Fibroblast of lung (primary cell): ENCODE measurements at places on chromosomes 11 and 22. TPM values are rescaled to one million over a fixed set of nuclear protein-coding genes. Genes with fewer than 3 reads are reported as not detected.
A peak's percentile ranks its signal among the peaks of the same experiment; 100 is the strongest.

DNA sequence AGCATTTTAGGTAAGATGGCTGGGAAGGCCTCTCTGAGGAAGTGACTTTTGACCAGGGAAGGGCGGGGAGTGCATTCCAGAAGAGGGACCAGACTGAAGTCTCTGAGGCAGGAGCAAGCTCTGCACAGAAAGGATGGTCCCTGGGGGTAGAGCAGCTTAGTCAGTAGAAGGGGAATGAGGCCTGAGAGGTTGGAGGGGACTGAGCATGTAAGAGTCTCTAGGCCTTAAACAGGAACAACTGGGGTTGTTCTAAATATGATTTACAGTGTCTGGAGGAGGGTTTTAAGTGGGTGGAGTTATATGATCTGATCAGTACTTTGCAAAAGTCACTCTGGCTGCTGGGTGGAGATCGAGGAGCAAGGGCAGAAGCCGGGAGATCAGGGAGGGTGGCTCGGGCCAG, 31.7 kb upstream of the TEF start:
- H3K27ac ChIP-seq = peak overlapping the region; percentile 55
- H3K27me3 ChIP-seq = no peaks in the 10 kb centered on the region
- peaks cover 60% of the 10 kb centered on the region for H3K36me3 ChIP-seq
- no peak for DNase-seq
- H3K4me1 ChIP-seq = peaks cover 15% of the 10 kb centered on the region

- no peak for DNase-seq
- no peaks in the 10 kb centered on the region for H3K27me3 ChIP-seq
These were observed 418.6 kb downstream of the FAM181B start for GRCh38 chr11:82315093-82315492.

GRCh38 chr11:93481696-93482095, 61.5 kb downstream of the SMCO4 start:
- H3K4me1 ChIP-seq = no peaks in the 10 kb centered on the region
- no peak overlapping the region for H3K4me3 ChIP-seq

DNA sequence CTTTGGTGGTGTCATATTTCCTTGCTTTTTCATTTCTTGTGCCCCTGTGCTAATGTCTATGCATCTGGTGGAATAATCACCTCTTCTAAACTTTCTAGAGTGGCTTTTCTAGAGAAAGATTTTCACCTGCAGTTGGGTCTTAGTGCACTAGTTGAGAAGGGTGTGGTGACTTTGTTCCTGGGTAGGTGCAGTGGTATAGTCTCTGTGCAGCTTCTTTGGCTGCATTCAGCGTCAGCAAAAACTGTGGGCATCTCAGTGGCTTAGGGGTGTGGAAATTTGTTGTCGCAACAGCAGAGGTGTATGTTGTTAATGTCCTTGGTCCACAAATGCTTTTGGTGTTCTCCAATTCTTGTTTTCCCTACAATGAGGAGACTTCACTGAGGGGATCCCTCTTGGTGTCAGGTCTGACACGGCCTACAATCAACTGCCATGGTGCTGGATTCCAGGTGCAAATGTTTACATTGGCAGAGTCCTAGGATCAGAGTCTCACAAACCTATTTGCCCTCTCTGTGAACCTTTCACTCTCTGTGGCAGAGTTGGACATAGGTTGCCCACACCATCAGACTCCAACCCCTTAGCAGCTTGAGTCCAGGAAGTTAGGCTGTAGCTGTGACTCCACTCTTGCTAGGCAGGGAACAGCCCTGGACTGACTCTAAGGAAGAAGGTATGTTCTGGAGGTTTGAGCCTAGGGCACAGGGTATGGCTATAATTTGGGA, 48.8 kb downstream of the GDPD4 start:
- no peaks in the 10 kb centered on the region for H3K4me1 ChIP-seq
- H3K27me3 ChIP-seq = no peaks in the 10 kb centered on the region
- no peak overlapping the region for H3K27ac ChIP-seq
- no peak overlapping the region for H3K4me3 ChIP-seq
- no peak for DNase-seq

- H3K27me3 ChIP-seq = no peaks in the 10 kb centered on the region
- no peaks in the 10 kb centered on the region for H3K4me1 ChIP-seq
- H3K36me3 ChIP-seq = no peaks in the 10 kb centered on the region
- DNase-seq = no peak
- H3K27ac ChIP-seq = no peak overlapping the region
- no peak overlapping the region for H3K4me3 ChIP-seq
These were observed 89.6 kb downstream of the ISX start for GRCh38 chr22:35155403-35156025.

TECTA gene
- total RNA-seq = 0.26 and 0.33 TPM in 2 replicates

- H3K4me1 ChIP-seq = no peaks in the 10 kb centered on the region
- DNase-seq = peak; percentile 49
- H3K36me3 ChIP-seq = peaks cover 6% of the 10 kb centered on the region
- no peaks in the 10 kb centered on the region for H3K27me3 ChIP-seq
- H3K4me3 ChIP-seq = no peak overlapping the region
- H3K27ac ChIP-seq = peak overlapping the region; percentile 35
These were observed 94.7 kb upstream of the RASSF10 start for GRCh38 chr11:12914400-12914912.

DNA sequence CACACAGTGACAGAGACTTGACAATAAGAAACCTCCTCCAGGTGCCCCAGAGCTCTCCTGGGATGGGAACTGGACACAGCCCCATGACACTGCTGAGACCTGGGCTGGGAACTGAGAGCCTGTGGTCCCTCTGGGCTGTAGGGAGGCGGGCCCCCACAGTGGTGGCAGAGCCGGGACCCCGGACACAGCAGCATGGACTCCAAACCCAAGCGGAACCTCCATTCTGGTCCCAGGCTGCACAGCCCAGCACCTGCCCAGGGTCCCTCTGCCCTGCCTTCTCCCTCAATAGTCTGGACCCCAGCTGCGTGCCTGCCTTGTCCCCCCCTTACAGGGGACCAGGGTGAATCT, 8.4 kb upstream of the APOBEC3H start:
- H3K36me3 ChIP-seq = no peaks in the 10 kb centered on the region
- DNase-seq = no peak
- no peak overlapping the region for H3K27ac ChIP-seq
- H3K27me3 ChIP-seq = peaks cover 4% of the 10 kb centered on the region

- DNase-seq = peak; percentile 28
- H3K4me3 ChIP-seq = no peak overlapping the region
- H3K27me3 ChIP-seq = no peaks in the 10 kb centered on the region
- no peaks in the 10 kb centered on the region for H3K4me1 ChIP-seq
These were observed 110.8 kb downstream of the GRIK4 start for GRCh38 chr11:120622189-120622875.

DNA sequence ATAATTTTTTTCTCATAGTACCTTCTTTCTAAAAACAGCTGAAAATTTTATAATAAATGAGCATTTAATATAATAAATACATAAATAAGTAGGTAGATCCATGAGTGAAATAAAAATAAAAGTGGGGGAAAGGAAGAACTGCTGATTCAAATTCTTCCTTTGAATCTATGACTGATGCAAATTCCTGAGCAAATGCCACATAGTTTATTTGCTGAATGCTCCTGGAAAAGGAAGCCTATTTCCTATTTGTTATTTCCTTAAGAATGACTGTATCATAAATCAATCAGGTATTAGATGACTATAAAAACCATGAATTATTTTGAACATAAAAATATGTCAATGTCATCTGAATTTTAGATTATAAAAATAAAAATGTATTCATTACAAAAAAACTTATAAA, 16.6 kb downstream of the BTBD10 start:
- no peak overlapping the region for H3K27ac ChIP-seq
- H3K36me3 ChIP-seq = no peaks in the 10 kb centered on the region
- no peaks in the 10 kb centered on the region for H3K4me1 ChIP-seq
- no peak overlapping the region for H3K4me3 ChIP-seq
- H3K27me3 ChIP-seq = no peaks in the 10 kb centered on the region
- no peak for DNase-seq

- DNase-seq = peak; percentile 50
- H3K4me1 ChIP-seq = no peaks in the 10 kb centered on the region
- H3K36me3 ChIP-seq = no peaks in the 10 kb centered on the region
- no peaks in the 10 kb centered on the region for H3K27me3 ChIP-seq
- H3K27ac ChIP-seq = no peak overlapping the region
- no peak overlapping the region for H3K4me3 ChIP-seq
These were observed 35.0 kb upstream of the BDNF start for GRCh38 chr11:27735281-27735680.

DNA sequence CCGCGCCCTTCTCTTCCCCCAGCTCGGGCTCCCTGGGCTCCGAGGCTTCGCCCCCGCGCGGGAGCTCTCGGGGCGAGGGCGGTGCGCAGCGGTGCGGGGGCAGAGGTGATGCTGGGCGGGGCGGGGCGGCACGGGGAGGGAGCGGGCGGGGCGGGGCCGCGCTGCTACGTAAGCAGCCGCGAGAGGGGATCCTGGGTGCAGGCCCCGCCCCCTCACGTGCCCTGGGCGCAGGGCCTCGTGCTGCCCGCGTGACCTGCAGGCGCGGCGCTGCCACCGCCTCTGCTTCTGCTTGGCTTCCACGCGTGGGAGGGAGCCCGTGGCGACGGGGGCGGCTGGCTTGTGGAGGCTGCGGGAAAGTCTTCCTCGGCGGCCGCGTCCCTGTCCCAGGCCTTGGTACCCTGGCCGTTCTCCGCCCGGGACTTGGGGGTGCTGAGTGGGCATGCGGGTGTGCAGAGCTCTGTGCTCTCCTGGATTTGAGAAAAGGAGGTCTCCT, 132.6 kb upstream of the HSD17B12 start:
- H3K27me3 ChIP-seq = peaks cover 13% of the 10 kb centered on the region
- DNase-seq = peak; percentile 11
- H3K36me3 ChIP-seq = no peaks in the 10 kb centered on the region
- H3K4me3 ChIP-seq = no peak overlapping the region
- no peaks in the 10 kb centered on the region for H3K4me1 ChIP-seq

DNA sequence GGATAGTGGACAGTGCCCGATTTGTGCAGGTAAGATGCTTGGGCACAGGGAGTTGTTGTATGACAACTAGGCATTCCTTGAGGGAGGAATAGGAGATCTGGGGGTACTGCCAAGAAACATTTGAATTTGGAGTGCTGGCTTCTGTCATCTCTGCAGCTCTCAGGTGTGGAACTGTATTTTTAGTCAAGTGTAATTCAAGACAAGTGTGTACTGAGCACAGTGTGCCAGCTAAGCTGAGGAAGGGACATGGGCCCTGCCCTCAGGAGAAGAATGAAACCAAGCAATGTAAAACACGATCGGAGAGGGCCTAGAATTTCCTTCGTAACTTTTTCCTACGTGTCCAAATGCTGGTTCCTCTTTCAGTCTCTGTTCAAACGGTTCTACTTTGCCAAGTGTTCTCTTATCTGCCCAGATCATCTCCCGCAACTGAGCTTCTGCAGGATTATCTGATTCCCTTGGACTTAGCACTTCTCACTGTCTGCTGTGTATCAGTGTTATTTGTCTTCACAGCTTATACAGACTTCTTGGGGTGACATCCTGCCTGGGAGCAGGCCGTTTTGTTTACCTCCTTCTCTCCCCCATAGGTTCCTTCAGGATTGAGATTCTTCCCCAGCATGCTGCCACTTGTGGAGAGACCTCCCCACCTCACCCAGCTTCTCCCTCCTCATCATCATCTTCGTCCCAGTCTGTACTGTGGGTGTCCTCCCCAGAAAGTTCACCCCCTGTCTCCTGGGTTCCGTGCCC, 27.6 kb downstream of the ART5 start:
- no peak overlapping the region for H3K27ac ChIP-seq
- DNase-seq = no peak
- H3K27me3 ChIP-seq = no peaks in the 10 kb centered on the region
- no peaks in the 10 kb centered on the region for H3K4me1 ChIP-seq

DNA sequence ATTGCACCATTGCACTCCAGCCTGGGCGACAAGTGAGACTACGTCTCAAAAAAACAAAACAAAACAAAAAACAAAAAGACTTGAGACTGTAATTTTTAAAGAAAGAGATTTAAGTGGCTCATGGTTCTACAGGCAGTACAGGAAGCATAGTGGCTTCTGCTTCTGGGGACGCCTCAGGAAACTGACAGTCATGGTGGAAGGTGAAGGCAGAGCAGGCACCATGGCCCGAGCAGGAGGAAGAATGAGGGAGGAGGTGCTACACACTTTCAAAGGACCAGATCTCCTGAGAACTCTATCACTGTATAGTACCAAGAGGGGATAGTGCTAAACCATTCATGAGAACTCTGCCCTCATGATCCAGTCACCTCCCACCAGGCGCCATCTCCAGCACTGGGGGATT, 52.0 kb downstream of the CBL start:
- no peaks in the 10 kb centered on the region for H3K27me3 ChIP-seq
- no peak for DNase-seq
- H3K36me3 ChIP-seq = peaks cover 4% of the 10 kb centered on the region
- H3K4me3 ChIP-seq = no peak overlapping the region
- peaks cover 2% of the 10 kb centered on the region for H3K4me1 ChIP-seq

CCDC188 gene
- 0.33 TPM in 1 of 2 replicates, not detected in the other for total RNA-seq

OR52A1 gene
- not detected in 2 replicates for total RNA-seq

DNA sequence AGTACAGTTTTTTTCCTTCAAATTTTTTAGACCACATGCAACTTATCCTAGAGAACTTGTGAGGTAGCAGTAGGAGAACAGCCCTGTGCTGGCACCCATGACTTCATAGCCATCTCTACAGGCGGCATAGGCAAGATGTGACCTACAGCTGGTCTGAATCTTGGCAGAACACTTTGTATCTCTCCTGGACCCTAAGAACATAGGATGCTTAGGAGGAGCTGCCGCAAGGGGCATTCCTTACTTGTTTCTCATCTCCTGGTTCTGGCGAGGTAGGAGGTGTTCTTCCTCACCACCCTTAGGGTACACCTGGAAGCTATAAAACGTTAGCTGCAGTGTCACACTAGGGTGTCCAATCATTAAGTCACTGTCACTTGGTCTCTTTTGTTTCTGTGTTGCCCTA, 16.4 kb downstream of the CWC15 start:
- no peaks in the 10 kb centered on the region for H3K27me3 ChIP-seq
- no peak for DNase-seq
- H3K4me3 ChIP-seq = no peak overlapping the region
- H3K36me3 ChIP-seq = no peaks in the 10 kb centered on the region

TRIM6 gene
- 4.9 and 8.6 TPM in 2 replicates for total RNA-seq

DNA sequence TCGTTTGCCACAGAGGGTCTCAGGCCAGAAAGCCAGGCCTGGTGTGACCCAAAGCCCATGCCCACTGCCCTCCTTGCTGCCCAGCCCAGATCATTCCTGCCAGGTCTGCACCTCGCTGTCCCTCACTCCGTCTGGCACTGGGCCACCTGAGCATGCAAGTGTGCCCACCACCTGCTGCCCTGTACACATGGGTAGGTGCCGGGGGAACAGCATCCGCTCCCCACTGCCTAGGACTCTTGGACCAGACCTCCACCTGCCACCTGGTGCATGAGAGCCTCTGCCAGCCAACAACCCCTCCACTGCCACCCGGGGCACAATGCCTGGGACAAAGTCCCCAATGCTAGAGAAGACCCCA, 12.5 kb downstream of the MGAT3 start:
- H3K27me3 ChIP-seq = peaks cover 2% of the 10 kb centered on the region
- H3K4me1 ChIP-seq = peaks cover 3% of the 10 kb centered on the region
- no peaks in the 10 kb centered on the region for H3K36me3 ChIP-seq
- H3K4me3 ChIP-seq = no peak overlapping the region
- DNase-seq = no peak
- no peak overlapping the region for H3K27ac ChIP-seq
